ENCODE measurements at places on chromosomes 12 and 14.

GRCh38 chr14:22819151-22819988 is 4.1 kb upstream of the SLC7A7 start:
- no peak for DNase-seq

DNA sequence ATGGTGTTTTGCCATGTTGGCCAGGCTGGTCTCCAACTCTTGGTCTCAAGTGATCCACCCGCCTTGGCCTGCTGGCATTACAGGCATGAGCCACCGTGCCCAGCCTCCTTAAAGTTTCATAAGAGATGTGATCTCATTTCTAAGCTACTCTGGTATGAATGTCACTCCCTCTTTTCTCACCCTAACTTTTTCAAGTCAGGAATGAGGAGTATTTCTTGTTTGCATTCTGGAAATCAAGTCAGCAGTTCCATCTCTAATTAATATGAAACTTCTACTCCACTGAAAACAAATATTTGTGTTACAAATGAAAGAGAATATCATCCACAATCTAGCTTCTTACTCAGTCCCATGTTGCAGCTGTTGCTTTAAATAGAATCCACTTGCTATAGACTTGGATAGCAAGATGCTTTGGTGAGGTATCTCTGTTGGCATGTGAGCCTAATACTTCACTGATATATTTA is 61.3 kb downstream of the ARF6 start:
- DNase-seq: no peak

- no peak for DNase-seq
Observed at GRCh38 chr12:31263661-31264060, 62.3 kb downstream of the SINHCAF start.

GRCh38 chr12:27924350-27925135 is 48.0 kb downstream of the PTHLH start:
- no peak for DNase-seq

DNA sequence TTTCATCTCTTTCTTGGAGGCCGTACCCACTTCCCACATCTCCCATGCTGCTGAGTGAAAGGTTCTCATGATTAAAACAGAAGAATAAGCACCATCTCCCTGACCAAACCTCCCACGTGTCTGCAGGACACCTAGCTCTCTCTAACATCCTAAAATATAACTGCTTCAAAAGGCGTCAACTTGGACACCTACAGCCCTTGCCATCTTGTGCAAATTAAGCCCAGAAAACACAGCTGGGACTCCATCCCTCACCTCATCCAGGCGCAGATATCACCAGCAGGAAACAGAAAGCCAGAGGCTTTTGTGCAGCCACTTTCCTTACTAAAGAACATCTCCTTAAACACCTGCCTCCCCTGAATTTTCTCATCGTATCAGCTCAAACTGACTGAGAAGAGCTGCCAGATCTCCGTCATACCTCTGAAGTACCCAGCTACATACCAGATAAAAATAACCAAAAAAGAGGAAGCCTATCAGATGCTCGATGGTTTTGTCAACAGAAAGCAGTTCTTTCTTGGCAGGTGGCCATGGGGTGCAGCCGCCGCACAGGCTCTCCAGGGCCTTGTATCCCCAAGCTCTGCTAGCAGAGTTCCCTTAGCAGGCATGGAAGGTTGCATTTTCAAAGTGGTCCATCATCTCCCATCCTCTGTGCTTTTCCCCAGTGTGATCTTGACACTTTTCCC is 28.8 kb downstream of the MAP3K9 start:
- DNase-seq: no peak

GRCh38 chr14:21526672-21527317 is 649 bp upstream of the SALL2 start:
- DNase-seq: no peak

GRCh38 chr12:131085816-131086591 is 132.3 kb downstream of the ADGRD1 start:
- DNase-seq: no peak

DNA sequence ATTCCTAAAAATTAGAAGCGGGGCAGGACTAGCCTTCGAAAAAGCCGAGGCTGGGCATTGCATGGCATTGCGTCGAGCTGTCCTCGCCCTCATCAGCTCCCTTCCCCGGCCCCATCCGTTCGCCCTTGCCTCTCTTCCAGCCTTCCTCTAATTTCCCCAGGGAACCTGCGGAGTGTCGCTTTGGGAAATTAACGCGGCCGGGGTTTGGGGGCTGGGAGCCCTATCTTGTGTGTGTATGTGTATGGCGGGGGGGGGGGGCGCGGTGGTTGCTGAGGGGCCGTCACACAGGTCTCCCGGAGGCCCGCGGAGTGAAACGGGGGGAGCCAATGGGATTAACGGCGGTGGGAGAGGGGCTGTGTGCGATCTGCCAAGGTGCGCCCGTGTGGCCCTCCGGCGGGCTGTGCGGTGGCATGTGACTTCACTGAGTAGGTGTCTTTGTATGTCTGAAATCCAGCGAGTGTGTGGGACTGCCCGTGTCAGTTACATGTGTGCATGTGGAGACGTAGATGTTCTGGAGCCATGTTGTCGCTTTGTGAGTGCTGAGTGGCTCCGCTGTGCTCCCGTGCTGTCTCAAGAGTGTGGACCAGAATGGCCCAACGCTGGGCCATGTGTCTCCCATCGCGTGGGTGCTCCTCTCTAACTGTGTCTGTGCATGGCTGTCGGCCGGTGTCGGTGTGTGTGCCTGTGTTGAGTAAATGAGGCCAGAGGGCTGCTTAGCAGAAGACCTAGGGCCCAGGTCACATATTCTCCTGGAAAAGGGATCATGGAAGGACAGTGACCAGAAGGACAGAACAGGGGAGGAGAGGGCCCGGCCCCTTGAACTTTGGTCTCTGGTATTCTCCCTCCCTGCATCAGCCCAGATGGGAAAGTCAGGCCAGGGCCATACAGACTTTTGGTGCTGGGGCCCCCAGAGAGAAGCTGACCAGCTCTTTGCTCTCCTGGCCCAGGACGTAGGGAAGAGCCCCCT is 1.5 kb downstream of the PTMS start:
- no peak for DNase-seq

DNA sequence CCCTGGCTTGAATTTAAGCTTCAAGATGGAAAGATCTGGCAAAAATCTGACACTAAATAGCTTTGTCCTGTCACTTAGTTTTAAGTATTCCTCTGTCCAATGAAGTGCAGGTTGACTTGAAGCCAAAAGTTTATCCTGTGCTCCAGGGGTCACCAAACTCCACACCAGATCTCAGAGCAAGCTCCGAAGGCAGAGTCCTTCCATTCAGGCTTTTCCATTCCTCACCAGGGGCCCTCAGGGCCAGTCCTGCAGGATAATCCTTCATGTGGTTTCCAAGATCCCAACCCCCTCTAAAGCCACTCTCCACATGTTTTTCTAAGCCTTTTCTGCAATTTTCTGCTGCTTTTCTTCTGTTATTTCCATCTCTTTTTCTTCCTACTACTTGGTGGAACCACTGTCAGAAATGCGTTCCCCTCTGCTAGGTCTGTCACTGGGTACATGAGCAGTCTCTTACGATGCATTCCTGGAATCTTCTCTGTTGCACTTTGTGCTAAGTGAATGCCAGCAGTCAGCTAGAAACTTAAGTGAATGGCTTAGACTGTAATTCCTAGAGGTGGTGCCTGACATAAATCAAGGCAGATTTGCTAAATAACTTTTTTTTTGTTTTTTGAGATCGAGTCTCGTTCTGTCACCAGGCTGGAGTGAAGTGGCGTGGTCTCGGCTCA is 251.4 kb downstream of the MSRB3 start:
- no peak for DNase-seq

DNA sequence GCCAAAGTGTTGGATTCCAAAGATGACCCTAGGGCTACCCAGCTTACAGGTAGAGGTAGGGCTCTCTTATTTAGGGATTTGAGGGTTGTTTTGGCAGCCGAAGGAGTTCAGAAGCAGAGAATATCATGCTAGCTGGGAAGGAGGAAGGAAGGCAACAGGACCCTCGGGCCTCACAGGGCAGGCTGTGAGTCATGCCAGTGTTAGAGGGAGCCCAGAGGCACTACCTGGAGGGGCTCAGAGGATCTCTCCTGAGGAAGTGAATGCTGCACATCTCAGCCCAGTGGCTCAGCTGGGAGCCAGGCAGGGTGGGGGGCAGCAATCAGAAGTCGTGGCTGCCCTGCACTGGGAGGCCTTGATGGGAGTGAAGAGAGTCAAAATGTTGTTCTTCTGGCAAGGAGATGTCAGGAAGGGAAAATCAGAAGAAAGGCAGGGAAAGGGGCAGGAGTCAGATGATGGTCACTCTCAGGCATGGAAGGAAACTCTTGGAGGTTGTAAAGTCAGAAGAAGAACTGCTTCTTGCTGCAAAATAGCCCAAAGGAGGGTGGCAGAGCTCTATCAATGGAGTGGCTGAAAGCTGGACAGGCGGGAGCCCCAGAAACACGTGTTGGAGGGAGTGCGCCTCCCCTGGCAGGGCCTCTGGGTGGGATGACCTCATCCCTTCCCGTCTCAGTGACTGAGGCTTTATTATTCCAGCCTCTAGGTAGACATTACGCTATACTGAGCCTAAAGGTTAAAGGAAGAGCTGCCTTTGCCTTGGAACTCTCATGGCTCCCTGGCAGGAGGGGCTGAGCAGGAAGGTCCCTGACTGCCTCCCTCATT is 141.3 kb downstream of the SMOC1 start:
- DNase-seq: no peak

- DNase-seq: no peak
Observed at GRCh38 chr12:13592063-13592942, 389.1 kb downstream of the GRIN2B start.

- no peak for DNase-seq
Observed at GRCh38 chr14:45897439-45897838, 644.4 kb upstream of the MIS18BP1 start.

DNA sequence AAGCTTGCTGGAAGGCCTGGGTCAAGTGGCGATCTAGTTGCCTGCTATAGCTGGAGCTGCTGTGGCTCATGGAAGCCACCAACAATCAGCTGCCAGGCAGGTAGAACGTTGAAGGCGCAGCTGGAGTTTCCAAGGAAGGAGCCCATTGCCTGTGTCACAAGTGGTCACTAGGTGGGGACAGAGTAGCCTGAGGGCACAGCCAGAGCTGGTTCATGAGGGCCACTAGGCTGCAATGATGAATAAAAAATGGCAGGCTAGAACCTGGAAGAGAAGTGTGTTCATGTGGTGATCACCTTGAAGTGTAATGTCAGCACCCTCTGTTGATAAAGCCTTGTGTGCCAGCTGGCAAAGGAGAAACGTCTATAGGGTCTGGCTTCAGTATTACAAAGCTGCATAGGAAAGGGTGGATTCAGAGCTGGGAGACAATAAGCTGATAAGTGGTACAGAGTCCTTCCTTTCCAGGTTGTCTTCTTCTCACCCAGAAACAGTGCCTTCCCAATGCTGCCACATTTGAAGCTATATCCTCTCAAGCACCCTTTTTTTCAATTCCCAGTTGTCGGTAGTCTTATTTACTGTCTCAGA is 165.8 kb downstream of the EMP1 start:
- DNase-seq: peak; percentile 71

DNA sequence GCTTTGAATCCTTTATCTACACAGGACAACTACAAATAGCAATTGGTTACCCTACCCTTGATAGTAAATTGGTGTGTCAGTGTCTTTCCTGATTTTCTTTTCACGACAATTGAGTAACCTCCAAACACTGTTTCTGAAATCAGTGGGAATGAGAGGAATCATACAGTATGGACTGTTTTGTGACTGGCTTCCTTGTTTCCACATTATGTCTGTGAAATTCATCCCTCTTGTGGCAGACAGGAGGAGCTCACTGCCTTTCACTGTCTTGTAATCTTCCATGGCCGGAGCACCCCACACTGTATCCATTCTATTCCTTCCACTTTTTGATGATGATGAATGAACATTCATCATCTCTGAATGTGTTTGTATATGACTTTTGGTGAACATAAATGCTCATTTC is 164.0 kb upstream of the PZP start:
- DNase-seq: no peak

- no peak for DNase-seq
Observed at GRCh38 chr12:69464428-69464827, 5.8 kb upstream of the FRS2 start.

GRCh38 chr14:74242021-74242779 is 3.0 kb downstream of the VSX2 start:
- no peak for DNase-seq

- DNase-seq: no peak
Observed at GRCh38 chr12:94195483-94195882, 47.1 kb downstream of the PLXNC1 start.

GRCh38 chr12:124646385-124647230 is 79.2 kb upstream of the NCOR2 start:
- peak; percentile 67 for DNase-seq

- no peak for DNase-seq
Observed at GRCh38 chr14:99203080-99203479, 68.9 kb downstream of the BCL11B start.

GRCh38 chr12:102118874-102119273 is 1.0 kb downstream of the NUP37 start:
- DNase-seq: no peak

DNA sequence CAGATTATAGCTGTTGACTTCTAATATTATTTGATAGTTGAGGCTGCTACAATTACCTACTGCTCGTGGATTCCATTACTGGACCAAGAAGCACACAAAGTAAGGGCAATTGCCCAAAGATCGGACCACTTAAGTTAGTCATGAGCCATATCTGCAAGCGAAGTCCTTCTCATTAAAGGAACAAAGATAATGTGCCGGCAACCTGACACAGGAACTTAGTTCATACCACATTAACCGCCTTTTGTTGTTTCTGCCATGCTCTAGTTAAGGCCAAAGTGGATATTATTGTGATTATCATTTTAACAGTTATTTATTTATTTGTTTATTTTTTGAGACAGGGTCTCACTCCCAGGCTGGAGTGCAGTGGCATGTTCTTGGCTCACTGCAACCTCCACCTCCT is 38.1 kb upstream of the TMED10 start:
- no peak for DNase-seq

DNA sequence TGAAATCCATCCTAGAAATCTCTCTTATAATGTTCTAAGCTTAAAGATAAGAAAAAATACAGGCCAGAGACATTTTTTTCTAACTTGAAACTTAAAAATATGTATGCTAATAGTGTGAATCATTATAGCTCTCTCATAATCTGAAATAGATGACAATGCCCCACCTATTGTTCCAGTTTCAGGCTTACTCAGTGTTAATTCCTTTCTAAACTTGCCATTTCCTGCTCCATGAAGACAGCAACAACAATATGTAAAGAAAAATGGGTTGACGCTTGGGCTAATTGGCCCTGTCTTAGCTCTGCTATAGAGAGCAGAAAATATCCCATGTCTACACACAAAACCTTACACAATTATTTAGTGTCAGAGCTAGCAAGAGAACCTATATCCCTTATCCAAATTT is 37.1 kb downstream of the LMO3 start:
- no peak for DNase-seq

DNA sequence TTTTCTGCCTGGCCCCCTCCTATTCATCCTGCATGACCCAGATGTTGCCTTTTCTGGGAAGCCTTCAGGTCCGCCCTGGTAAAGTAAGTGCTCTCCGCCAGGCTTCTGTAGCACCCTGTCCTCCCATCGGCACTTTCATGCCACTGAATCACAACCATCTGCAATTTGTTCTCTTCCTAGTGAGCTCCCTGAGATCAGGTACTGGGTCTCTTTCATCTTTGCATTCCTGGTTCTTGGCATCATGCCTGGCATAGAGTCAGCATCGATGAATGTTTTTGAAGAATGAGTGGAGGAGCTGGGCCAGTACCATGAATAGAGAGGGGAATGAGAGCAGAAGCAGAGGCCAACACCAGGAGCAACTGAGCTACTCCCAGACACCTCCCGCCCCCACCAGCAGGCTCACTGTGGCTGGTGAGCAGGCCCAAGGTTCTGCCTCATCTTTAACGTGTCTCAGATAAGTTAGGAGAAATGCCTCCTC is 13.1 kb downstream of the ZDHHC22 start:
- DNase-seq: no peak

- DNase-seq: no peak
Observed at GRCh38 chr12:45615268-45615667, 114.2 kb upstream of the ARID2 start.
